ENCODE measurements at places on chromosomes 7 and 10.

DNA sequence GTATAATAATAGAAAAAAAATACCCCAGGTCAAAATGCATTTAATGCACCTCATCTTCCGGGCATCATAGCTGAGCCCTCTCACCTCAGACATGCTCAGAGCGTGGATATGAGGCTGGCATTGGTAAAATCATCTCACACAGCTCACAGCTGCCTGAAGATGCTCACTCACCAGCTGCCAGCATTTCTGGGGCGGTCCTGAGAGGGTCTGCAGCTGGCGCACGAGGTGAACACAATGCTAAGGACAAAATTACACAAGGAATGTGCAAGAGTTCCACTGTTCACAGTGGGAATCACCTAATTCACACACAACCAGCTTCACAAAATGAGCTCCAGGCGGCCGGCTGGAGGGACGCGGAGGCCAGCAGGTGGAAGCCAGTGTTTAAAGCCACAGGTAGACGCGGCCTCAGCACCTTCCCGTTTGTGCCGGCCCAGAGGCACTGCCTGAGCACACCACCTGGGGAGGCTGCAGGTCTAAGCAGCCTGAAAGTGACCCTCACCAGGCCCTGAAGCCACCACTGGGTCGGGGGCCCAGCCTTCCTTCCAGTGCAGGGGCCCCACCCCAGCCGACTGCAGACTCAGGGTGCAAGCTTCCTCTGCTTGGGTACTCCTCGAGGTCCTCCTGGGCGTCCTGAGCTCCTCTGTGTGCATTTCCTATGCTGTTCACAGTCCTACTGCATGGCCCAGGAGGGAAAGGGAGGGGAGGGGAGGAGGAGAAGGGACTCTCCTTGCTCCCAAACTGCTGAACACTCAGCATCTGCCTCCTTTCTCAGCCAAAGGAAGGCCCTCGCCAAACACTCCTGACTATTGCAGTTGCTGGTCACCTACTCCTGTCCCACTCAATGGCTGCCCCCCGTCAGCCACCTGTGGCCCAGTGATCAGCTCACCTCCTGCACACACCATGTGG, 61.2 kb upstream of the FAM20C start:
- no peak for DNase-seq

DNA sequence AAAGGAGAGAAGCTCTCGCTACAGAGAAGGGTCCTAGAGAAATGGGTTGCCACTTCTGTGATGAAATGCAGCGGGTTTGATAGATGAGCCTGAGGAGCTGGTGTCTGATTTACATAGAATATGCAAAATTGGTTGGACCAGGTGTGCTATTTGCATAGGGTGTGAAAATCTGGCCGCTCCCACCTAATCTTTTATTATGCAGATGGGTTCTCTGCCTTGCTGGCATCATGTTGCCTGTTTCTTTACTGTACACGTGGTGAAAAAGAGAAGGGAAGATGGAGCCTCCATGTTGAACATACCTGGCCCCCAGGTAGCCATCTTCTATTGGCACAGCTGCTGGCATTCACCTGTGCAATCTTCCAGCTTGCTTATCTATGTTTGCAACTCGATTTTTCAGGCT, 212.2 kb downstream of the ANKRD7 start:
- DNase-seq: no peak

GRCh38 chr10:110010486-110011378, 2.9 kb downstream of the ADD3 start:
- no peak for DNase-seq

GRCh38 chr10:23344241-23344841, at the start of gene C10orf67:
Gene C10orf67, minus strand, starts transcription at chr10:23344797. Its CDS starts 23 bp downstream, at chr10:23344774.
- no peak for DNase-seq

DNA sequence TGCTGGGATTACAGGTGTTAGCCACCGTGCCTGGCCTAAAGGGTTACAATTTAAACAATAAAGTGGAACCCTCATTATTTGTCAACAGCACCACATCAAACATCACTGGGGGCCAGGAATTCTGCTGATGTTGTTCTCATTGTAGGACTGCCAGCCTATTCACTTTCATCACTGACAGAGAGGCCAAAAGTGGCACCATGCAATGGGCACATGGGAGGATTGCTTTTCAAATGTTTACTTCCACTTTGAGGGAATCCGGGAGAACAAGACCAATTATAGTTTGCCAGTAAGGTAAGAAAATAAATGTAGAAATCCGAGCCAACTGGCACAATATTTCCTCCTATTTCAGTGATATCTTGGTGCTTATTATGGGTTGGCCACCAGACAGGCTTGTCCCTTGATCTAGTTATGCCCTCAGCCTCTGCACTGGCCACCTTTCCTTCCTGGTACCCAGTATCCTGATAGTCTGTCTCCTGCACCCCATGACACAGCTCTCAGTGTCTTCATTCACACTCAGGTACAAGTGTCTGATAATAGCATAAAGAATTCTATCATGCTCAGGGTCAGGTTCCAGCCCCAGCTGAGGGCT, 82.6 kb downstream of the ANLN start:
- no peak for DNase-seq

DNA sequence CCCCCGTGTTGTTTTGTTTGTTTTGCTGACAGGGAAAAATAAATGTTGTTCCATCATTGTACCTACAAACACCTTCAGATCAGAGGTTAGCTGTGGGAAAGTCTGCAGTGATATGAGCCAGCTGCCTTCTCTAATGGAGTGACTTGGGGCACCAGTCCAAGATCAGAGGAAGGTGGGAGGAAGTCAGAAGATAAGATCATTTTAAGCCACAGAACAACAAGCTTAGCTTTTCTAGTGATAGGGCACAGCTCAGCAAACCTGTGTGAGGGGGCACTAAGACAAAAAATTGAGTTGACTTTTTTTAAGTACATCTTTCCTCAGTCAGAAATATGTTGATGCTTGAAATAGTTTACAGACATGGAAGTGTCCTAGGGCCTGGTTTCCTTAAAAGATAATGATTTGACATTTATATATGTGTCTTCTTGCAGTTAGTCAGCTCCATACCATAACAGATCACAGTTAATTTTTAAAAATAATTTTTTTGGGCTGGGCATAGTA, 240.3 kb upstream of the KAT6B start:
- DNase-seq: peak; percentile 24

DNA sequence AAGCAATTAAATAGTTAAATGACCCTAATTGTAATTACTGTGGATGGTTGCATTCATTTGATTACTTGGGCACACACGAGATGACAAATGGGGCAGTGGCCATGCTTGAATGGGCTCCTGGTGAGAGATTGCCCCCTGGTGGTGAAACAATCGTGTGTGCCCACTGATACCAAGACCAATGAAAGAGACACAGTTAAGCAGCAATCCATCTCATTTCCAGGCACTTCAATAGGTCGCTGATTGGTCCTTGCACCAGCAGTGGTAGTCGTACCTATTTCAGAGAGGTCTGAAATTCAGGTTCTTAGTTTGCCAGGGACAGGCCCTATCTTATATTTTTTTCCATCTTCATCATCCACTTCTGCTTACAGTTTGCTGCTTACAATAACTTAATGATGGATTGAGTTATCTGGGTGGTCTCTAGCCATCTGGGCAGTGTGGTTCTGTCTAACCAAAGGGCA, 8.3 kb downstream of the PCBD1 start:
- peak; percentile 50 for DNase-seq

GRCh38 chr10:71708301-71708703, 11.3 kb downstream of the C10orf105 start:
- peak; percentile 37 for DNase-seq

GRCh38 chr10:94936721-94937120, 1.7 kb upstream of the CYP2C9 start:
- DNase-seq: no peak

- DNase-seq: no peak
Measured at GRCh38 chr10:89280508-89280907, 21.3 kb upstream of the IFIT2 start.

GRCh38 chr7:95205665-95206225, 118.6 kb downstream of the PON1 start:
- DNase-seq: no peak

GRCh38 chr7:107891636-107892366, 818 bp downstream of the DLD start:
- DNase-seq: no peak

- DNase-seq: no peak
Measured at GRCh38 chr7:71661671-71662224, 529.8 kb downstream of the GALNT17 start.

GRCh38 chr10:131636841-131637724, 263.7 kb upstream of the PPP2R2D start:
- DNase-seq: no peak

- DNase-seq: no peak
Measured at GRCh38 chr10:13847201-13847631, 260.5 kb downstream of the PRPF18 start.

DNA sequence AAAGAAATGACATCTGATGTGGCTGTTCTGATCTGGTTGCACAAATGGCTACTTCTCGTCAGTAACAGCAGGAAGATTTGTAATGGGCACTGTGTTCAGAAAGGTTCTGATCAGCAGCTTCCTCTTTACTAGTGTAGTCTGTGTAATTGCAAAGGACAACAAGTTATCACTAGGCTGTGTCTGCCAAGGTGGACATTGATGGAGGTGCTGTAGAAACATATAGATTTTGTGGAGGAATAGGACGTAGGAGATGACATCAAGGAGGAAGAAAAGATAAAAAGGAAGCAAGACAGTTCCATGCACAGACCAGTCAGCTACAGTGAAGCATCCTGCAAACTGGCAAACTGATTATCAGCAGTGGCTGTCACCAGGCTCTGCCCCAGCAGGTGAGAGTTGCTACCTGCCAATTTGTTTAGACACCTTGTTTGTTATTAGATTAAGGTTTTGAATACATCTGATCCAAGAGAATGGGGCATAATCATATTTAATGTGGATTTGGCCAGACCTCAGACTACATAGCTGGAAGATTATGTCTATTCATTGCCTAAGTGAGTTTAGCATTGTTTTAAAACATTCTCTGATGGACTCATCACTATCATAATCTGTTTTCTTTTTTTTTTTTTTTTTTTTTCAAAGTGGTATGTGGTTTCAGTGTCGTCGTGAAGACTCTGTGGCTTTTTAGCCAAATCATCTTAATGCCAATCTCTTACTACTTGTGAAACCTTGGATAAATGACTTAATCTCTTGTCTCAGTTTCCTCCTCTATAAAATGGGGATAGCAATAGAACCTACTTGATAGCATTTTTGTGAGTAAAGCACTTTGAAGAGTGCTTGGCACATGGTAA, 417.9 kb upstream of the LRGUK start:
- DNase-seq: no peak

DNA sequence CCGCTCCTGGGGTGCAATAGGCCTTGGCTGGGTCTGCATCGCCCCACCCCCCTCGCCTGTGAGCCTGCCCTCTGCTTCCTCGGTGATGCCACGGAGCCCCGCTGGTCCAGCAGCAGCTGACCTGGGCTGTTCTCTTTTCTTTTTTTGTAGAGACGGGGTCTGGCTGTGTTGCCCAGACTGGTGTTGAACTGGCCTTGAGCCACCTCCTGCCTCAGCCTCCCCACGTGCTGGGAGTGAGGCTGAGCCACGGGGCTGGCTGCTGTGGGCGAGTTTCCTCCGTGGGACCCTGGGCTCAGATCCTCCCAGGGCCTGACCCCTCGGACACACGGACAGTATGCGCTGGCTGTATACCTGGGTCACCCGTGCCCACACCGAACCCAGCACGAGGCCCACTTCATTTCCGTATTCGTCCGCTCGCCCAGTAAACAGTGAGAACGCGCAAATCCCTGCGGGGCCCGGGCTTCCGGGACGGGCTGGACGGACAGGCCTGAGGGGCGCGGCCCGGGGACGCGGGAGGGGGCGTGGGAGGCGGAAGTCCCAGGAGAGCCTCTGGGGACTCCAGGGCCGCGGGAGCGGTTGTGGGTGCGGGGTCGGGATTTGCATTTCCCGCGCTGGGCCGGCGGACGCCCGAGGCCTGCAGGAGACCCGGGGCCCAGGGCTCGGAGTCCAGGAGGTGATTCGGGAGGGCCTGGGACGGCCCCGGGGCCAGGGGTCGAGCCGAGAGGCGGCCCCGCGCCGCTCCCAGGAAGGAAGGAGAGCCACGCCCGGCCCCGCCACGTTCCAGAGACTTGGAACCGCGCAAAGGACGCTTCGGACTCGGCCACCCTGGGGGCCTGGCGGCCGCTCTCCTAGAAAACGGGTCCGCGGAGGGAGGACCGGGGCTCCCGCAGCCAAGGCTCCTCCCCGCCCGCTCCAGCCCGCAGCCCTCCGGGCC, 57.7 kb upstream of the DNAJB6 start:
- no peak for DNase-seq

GRCh38 chr10:44966816-44967509, 7.4 kb downstream of the RASSF4 start:
- no peak for DNase-seq

DNA sequence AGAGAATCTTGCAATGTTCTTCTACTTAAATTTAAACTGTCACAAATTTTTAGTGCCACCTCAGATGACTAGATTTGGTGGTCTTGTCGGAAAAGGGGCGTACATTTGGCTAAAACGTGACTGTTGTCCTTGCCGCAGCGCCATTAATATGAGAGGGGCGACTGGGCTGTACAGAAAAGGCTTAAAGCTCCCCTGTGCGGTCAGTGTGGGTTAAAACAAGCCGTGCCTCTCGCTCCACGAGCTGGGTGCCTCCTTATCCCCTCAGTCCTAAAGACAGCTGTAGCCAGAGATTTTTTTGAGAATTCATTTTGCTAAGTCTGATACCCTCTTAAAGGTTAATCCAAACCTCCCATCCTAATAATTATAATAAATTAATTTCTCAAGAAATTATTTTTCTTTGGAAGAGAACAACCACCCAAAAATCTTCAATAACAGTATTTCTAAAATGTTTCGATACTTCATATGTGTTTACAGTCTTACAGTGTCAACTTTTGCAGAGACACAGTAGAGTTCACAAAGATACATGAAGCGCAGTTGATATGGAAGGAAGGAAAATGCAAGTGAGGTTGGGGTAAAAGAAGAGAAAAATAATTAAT, 68.6 kb downstream of the C7orf25 start:
- DNase-seq: no peak

DNA sequence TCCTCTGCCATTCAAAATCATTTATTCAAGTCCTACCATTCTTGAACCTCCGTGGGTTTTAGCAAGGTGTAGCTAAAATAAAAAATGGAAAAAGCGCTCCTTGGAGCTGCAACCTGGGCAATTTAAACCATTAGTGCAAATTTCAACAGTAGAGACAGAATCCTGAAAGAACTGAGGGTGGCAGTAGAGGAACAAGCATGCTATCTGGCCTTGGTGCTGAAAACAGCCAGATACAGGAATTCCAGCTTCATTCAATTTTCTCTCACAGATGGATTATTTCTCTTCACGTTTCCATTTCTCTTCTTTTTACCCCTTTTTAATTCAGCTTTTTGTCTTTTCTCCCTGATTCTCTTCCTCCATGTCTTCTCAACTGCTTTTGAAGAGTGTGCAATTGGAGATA, 77.7 kb downstream of the OTUD1 start:
- DNase-seq: no peak

DNA sequence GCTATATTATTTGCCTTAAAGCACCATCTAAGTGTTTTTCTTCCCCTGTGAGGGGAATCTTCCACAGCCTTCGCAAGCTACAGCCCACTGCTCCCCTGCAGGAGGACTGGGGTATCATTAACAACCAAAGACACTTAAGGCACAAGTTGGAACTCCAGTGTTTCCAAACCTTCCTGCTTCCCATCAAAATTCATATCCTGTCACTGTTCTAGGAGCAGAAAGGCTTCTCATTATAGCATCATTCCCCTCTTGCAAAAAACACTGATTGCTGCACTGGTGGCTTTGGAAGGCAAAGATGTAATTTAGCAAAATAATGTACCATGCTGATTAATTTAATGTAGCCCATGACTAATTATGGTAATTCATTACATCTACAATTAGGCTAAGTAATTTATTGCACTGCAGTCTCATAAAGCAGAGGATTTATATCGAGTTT, 207.2 kb downstream of the SKAP2 start:
- DNase-seq: no peak

Measured in activated T-helper 1 cell treated with Interleukin-2 at 50 U/mL for 16 hours (primary cell).